ENCODE measurements at places on chromosomes 12 and 14.

- no peak for DNase-seq
Measured at GRCh38 chr12:77572371-77572770, 258.3 kb upstream of the NAV3 start.

DNA sequence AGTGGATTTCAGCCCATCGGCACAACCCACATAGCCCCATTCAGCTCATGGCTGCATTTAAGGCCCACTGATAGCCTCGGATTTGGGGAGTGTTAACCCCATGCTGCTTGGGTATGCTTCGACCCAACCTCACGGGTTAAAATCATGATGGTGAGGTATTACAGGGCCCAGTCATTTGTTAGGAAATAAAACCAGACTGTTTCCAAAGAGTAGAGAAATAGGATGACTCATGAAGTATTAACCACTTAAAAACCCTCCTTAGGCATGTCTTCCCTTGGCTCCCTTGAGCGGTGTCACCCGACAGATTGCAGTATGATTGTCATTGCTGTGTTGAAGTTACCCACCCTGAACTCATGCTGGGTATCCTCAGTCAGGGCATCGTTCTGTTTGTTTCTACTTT, 289.1 kb downstream of the CACNA1C start:
- DNase-seq, result no peak

DNA sequence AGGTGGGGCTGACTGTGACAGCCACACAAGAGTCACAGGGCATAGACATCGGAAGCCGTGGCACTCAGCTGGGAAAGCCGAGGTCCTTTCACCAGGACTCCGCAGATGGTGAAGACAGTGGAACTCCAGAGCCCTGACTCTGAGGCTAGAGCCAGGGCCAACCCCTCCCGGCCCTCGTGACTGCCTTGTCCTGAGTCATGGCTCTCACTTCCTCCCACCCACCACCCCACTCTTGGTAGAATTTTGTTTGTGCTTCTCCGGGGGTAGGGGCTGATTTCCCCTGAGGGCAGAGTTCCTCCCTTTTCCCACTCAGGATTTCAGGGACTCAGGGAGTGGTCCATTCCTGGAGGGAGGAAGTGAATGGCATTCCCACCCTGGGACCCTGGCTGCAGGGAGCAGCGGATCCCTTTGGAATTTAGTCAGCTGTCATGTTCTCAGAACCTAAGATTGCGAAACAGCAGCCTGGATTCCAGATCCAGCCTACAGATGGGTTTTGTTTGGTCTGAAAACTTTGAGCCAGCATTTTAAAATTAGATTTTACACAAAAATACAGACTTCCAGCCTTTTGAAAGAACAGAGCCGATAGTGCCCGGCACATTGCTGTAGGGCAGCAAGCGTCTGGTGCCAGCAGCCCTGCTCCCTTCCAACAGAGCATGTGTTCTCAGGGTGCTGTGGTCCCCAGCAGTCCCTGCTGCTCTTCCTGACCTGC, 50.7 kb downstream of the TPCN1 start:
- DNase-seq, result peak; percentile 47

GRCh38 chr14:50045039-50045711, 71.2 kb downstream of the VCPKMT start:
- peak; percentile 85 for DNase-seq

GRCh38 chr12:108770269-108770829, 39.0 kb upstream of the CORO1C start:
- DNase-seq, result no peak

GRCh38 chr12:106428384-106428783, 70.8 kb downstream of the POLR3B start:
- DNase-seq, result no peak

DNA sequence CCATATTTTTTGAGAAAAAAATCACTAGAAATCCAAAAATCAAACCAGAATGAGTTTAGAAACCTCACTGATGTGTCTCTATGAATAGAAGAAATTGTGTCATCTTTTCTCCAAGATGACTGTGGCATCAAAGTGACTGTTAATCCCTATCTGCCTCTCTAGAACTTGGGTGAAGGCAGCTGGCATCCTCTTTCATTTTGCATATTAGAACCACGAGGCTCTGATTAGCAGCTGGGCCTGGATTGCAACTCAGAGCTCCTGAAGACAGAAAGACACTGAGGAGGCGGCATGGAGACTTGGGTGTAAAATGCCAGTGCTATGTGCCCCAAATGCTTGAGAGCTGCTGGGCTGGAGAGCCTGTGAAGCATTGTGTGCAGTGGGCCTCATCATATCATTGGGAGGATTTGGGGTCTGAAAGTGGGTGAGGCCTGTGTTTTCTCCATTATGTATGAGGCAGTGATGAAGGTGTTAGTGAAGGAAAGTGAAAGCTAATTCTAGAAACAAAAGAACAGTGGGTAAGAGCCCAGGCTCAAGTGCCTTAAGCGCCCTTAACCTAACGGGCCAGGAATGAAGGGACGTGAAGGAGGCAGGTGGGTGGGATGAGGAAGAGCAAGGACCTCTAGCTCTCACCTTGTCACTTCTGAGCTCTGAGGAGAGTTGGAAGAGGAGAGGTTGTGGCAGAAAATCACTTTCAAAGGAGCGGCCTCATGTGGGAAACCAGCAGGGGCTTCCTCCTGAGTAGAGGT, 26.2 kb downstream of the NKX2-8 start:
- DNase-seq, result no peak

DNA sequence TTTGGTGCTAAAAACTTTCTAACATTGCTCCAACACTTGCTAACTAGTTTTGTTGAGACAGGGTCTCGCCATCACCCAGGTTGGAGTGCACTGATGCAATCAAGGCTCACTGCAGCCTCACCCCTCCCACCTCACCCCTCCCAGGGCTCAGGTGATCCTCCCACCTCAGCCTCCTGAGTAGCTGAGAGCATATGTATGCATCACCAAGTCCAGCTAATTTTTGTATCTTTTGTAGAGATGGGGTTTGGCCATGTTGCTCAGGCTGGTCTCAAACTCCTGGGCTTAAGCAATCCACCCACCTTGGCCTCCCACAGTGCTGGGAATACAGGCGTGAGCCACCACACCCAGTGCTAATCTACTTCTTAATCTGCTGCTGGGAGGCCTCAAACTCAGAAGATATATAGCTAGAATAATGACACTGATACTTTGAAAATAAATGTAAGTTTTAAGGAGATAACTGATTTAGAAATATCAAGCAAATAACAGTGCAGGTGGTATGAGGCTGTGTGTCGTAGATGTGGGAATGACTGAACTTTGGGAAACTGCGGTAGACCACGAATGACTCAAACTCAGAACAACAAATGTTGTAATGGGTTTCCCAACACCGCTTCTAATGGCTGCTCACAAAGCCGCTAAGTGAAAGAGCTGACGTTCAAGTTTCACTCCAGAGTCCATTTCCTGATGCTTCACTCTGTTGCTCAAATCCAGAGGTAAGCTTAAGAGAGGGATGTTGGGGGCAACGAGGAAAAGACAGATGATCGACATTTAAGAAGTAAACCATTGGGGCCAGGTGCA, 10.0 kb downstream of the TMCC3 start:
- DNase-seq, result peak; percentile 69

DNA sequence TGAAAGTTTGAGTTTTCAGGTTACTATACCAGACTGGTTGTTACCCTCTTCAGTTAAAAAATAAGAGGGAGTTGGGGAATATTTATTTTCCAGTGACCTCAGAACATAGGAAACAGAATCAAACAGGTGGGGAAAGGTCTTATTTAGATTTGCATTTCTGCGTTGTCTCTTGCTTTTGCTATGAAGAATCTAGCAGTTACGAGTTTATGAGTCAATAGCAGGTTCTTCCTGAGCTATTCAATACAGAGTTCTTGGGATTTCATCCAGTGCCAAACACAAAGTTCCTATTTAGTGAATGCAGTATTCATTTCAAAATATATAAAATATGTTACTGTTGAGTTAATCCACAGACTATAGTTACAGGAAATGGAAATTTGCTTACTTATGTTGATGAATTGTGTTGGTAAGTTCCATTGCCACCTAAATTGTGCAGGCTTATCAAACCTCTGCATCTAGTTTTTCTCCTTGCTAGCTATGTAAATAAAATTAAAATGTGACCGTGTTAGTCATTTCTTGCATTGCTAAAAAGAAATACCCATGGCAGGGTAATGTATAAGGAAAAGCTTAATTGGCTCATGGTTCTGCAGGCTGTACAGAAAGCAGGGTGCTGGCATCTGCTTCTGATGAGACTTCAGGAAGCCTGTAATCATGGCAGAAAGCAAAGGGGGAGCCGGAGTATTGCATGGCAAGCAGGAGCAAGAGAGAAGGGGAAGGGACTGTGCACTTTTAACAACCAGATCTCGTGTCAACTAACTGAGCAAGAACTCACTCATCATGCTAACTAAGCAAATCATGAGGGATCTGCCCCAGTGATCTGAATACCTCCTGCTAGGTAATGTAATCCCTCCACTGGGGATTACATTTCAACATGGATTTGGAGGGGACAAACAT, 110.2 kb downstream of the KTN1 start:
- no peak for DNase-seq

DNA sequence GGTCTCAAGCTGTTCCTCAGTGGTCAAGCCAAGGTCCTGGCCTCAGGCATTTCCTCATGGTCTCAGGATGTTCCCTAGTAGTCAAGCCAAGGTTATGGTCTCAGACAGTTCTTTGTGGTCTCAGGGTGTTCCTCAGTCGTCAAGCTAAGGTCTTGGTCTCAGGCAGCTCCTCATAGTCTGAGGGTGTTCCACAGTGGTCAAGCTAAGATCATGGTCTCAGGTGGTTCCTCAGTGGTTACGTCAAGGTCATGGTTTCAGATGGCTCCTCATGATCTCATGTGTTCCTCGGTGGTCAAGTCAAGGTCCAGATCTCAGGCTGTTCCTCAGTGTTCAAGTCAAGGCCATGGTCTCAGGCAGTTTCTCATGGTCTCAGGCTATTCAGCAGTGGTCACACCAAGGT, 540.1 kb downstream of the VRK1 start:
- DNase-seq, result no peak

GRCh38 chr12:42086031-42086430, 58.6 kb downstream of the GXYLT1 start:
- DNase-seq, result no peak

Data from stimulated activated CD8-positive, alpha-beta memory T cell treated with anti-CD3 and anti-CD28 coated beads, Interleukin-4, amount 100 ng/mL, for 48 hours (primary cell).